ENCODE measurements at places on chromosomes 7 and 10.
A peak's percentile ranks its signal among the peaks of the same experiment; 100 is the strongest.

GRCh38 chr7:17589671-17590070 lies 291.2 kb downstream of the AHR start:
- DNase-seq, result no peak

DNA sequence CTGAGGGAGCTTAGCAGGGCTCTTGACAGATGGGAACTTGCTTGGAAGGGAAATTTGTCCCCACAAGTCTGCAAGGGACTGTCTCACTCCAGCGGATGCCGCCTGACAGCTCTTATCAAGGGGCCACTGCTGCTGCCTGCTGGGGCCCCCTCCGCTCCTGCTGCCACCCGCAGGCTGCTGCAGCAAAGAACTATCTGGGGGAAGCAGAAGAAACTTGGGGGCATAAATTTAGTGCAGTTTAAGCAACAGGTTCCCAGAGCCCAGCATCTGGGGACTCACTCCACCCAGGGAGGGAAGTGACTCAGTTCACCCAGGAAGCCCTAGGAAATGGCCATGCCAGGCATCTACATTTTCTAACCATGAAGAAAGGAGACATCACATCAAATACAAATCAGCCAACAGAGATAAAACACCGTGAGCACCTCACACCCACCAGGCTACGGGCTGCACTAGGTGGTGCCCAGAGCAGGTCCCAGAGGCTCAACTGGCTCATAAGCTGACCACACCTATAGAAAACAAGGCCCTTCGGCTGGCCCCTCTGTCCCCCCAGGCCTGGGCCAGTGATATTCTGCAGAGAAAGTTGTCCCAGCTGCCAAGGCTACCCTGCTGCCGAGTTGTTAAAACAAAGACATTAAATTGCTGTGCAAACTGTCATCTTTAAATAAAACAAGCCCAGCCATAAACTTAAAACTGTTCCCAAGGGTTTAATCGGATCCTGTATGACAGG lies 3.7 kb downstream of the RGS10 start:
- DNase-seq, result peak; percentile 37

DNA sequence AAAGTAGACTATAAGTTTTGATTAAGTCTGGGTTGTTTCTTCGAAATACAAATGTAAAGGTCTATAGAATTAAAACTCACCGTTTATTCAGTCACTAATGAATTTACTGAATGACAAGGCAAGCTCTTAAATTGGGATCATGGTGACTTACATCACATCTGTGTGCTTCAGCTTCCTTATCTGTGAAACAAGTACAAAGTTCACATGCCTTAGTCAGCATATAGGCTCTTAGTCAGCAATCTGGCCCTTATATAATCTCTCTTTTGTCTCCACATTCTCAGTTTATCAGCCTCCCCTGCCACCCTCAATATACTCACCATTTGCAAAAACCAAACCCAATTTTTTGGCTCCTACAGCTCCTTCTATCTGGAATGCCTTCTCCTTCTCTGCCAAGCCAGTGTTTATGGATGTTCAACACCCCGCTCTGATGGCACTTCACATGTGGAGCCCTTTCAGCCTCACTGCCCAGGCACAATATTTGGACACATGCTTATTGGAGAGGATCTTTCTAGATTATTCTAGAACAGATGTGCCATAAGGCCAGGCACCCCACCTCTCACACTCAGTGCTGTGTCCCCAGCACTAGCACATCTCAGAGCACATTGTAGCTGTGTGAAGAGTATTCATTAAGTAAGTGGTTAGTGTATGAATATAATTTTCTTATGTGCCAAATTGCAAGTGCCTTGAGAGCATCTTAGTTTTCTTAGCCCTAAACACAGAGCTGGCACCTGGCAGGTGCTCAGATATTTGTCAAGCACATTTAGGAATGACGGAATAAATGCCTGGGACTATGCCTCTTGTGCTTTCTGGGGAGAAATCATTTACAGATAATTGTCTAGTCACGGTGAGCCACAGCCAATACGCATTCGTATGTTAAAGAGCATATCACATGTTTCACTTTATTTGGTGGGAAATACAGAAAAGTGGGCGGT lies 9.8 kb upstream of the LAMB1 start:
- DNase-seq, result no peak

DNA sequence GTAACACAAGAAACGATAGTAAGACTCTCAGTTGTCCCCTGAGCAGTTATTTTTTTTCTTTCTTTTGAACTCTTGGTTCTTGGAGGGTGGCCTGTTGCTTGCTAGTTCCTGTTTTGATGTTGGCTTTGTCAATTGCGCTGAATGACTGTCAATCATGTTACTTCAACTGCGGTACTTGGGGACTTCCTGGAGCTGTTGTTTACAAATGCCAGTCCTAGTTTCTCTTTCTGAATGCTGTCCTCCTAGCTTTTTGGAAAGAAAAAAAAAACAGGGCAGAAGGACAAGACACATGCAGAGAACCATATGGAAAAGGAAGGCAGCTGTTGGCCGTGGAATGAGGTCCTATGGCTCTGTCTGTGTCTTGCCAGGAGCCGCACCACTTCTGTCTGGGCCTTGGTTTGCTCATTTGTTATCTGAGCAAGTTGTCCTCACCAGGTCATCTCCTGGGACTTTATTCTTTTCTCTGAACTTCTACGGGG lies 7.0 kb upstream of the PDCD4 start:
- no peak for DNase-seq

GRCh38 chr7:151110941-151111645 lies 24.8 kb downstream of the AGAP3 start:
- DNase-seq, result peak; percentile 52

- DNase-seq, result no peak
Measured at GRCh38 chr10:116221053-116221452, 52.0 kb downstream of the GFRA1 start.

DNA sequence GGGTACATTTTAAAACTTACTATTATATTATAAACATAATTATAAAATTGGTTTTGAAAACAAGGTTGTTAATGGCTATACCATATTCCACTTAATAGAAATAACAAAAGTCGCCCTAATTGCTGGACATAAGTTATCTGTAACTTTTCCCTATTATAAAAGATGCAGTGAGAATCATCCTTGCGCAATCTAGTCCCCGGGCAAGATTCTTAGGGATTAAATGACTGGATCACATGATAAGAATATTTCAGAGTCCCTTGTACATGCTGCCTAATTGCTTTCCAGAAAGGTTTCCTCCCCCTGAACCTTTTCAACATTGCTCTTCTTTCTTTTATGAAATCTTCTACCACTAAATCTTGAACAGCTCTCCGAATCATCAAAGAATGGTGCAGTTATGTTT lies 479.8 kb upstream of the MKI67 start:
- no peak for DNase-seq

DNA sequence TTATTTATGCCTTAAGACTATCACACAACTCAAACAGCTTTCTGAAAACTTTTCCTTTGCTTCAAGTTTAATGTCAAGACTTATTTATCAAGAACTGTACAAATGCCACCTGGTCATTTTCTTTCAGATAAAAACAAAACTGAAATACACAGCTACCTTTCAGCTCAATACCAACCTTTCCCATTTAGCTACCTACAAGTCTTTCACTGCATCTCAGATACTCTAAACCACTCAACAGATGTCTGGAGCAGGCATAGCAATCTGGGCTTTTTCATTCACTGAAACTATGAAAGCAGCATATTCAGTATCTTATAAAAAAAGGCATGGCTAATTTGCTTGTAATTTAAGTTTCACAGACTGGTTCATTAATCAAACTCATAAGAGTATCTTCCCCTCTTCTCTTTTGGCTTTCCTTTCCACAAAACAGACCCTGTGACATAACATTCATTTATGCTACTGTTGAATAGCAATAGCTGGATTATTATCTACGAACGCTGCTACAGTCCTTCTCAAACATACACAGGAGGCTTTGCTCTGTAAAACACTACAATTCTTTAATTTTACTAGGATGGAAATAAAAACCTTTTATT lies 8.2 kb downstream of the TRA2A start:
- no peak for DNase-seq

DNA sequence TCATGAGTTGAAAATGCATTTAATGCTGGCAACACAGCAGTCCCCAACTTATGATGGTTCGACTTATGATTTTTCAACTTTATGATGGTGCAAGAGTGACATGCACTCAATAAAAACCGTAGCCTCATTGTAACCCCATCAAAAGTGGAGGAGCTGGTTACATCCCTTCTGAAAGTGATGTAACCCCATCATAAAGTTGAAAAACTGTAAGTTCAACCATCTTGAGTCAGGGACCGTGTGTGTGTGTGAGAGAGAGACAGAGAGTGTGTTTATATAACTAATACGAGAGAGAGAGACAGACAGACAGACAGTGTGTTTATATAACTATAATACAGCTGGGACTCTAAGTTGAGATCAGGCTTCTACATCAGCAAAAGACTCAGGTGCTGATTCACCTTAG lies 21.0 kb downstream of the ANXA11 start:
- no peak for DNase-seq

DNA sequence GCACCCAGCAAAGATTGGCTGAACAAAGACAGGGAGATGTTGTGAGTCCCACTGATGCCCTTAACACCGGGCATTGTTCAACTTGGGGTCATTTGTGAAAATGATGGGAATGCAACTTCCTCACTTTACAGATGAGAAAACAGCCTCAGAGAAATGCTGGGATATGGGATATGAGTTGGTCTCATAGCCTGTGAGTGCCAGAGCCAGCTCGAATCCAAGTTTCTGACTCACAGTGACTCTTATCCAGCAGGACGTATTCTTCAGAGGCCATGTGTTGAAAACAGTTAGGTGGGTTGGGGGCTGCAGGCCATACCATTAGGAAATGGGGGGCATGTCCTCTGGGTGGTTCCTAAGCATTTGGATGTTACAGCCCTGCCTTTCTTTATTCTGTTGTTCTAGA lies 45.2 kb downstream of the KIAA1217 start:
- no peak for DNase-seq

DNA sequence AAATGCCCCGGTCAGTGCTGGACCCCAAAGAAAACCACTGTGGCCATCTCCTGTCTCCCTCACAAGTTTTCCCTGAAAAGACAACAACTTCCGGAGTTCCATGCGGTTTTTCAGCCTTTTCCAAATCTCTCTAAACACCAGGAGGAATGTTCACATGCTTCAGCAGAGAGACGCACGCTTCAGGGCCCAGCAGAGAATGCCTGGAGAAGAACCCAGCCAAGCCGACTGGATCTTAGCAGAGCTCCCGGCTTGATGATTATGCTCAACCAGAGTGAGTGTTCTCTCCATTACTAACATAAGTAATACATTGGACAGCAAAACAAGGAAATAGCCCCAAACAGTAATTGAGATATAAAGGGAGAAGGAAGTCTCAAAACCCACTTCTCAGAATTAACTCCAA lies 17.9 kb downstream of the PRKCQ start:
- DNase-seq, result no peak

GRCh38 chr7:120716307-120716706 lies 141.6 kb downstream of the TSPAN12 start:
- DNase-seq, result no peak

DNA sequence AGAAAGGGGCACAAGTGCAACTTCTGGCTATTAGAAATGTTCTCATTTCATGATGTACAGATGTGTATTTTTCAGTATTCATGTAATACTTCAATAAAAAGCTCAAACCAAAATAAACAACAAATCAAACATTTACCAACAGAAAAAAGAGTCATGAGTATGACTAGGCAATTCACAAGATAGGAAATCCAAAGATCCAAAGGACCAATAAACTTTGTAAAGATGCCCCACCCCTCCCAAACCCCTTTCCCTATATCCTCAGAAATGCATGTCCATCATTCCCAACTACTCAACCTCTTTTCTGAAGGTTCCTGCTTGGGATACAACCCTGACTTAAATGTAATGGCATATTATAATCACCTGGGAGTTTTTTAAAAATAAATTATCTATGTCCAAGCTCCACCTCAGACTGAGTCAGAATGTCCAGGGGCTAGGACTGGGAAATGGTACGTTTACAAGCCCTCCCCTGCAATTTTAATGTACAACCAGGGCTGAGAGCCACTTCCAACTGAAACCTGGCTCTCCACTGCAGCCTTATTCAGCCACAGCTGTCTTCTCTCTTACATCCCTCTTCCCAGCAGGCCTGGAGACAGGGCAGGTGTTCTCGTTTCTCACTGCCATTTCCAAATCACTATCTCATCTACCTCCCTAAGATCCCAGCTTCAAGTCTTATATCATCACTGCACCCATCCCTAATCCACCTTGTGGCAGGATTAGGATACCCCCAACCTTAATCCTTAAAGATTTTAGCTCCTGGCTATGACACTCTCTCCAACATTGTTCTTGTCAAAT lies 36.5 kb downstream of the COA1 start:
- no peak for DNase-seq

DNA sequence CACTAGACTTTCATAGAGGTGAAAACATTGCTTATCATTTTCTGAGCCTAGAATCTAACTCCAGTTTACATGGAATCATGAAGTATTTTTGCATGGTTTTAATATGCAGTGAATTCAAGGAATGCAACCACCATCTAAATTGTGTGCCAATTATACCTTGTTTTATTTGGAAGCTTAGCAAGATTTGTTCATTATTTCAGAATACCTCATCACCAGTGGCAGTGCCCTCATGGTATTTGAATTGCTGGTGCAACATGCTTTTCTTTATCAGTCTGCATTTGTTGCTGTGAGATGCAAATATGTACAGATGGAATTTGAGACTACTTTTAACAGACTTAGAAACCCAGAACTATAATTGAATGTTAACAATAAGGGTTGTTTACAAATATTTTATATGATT lies 18.7 kb upstream of the ZNF800 start:
- no peak for DNase-seq

GRCh38 chr10:11602919-11603523 lies 8.4 kb downstream of the USP6NL start:
- no peak for DNase-seq

- DNase-seq, result no peak
Measured at GRCh38 chr10:69636626-69637605, 6.9 kb downstream of the FAM241B start.

GRCh38 chr7:93015101-93015778 lies 102.5 kb downstream of the SAMD9 start:
- DNase-seq, result no peak

GRCh38 chr7:124263232-124263827 lies 230.5 kb upstream of the TMEM229A start:
- no peak for DNase-seq

DNA sequence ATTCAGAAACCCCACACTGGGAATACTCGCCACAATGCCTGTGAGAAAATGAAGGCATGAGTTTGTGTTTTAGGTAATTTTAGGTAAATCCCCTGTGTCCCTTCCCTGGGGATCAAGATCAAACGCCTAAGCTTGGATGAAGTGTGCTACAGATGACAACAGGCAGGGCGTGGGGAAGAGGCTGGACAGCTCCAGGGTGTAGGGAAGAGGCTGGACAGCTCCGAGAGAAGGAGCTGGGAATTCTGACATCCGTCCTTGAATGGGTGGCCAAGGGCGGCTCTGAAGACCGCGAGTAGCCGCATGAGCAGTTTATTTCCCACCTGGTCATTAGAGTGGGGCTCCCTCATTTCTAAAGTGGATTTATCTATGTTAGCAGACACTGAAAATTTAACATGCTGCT lies 109.7 kb downstream of the RAMP3 start:
- no peak for DNase-seq

All from stimulated activated CD8-positive, alpha-beta memory T cell treated with anti-CD3 and anti-CD28 coated beads, Interleukin-7, amount 100 ng/mL, for 48 hours (primary cell).